Activated naive CD4-positive, alpha-beta T cell treated with anti-CD3 and anti-CD28 coated beads for 36 hours (primary cell): ENCODE measurements at places on chromosomes 5 and 9.

DNA sequence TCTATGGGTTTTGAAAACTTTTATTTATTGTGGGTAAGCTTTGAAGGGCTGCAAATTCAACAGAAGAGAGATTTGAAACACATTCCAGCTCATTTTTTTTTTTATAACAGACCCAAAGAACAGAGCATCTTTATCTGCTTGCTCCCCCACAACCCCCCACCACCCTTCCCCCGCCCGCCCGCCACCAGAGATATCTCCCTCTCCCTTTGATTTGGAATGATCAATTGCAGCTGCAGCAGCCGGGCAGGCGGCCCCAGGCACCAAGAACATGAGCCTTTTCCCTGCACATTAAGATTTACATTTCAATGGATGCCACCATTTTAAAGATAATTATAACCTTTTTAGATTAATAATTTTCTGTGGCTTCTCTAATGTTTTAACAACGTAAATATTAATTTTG is 510.9 kb downstream of the ZNF608 start:
- DNase-seq = no peak

DNA sequence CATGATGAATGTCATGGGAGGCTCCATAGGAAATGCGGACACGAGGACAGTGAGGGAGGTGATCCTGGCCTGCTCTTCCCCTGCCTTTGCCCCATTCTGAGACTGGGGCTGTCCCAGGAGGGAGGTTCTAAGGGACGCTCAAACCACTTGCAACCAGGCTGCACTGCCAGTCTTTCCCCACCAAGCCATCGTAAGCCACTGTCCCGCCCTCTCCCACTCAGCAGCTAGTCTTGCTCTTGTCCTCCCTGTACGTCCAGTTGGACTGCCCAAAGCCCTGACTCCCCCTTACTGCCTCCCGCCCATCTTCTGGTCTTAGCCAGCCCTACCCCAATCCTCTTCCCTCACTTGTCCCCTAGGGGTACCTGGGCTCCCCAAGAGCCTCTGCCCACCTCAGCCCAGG is 115.7 kb downstream of the FSTL4 start:
- DNase-seq = no peak

- DNase-seq = no peak
These were observed 117.0 kb downstream of the NXNL2 start for GRCh38 chr9:88651682-88652633.

- DNase-seq = peak; percentile 67
These were observed 50.3 kb downstream of the SLC22A5 start for GRCh38 chr5:132419502-132420468.

GRCh38 chr9:74772121-74772520 is 115.6 kb downstream of the TRPM6 start:
- DNase-seq = no peak

DNA sequence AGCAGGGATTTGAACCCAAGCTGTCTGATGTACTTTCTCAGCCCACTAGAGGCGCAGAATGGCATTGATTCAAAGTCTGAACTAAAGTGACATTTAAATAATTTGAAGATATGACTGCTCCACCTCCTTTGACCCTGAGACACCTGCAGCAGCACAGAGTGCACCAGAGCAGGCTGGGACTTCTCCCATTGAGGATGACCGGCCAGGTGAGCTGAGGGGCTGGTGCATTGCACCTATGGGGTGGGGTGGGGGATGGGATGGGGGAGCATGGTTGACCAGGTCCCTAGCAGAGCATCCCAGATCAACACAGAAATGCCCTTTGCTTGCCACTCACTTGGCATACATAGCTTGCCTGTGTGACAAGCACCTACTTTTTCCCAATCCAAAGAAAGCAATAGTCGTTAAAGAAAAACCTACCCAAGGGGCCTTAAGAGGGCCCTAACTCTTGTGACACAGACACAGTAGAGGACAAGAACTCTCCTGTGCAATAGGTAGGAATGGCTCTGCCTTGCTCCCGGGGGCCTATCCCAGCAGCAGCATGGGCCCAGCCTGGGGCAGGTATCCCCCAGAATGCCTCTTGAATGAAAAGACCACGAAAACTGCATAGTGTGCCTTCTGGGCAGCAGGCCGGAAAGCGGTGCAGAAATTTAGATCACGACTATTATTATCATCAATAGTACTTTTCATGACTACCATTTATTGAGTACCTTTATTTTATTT is 6.5 kb downstream of the SH3PXD2B start:
- DNase-seq = no peak

DNA sequence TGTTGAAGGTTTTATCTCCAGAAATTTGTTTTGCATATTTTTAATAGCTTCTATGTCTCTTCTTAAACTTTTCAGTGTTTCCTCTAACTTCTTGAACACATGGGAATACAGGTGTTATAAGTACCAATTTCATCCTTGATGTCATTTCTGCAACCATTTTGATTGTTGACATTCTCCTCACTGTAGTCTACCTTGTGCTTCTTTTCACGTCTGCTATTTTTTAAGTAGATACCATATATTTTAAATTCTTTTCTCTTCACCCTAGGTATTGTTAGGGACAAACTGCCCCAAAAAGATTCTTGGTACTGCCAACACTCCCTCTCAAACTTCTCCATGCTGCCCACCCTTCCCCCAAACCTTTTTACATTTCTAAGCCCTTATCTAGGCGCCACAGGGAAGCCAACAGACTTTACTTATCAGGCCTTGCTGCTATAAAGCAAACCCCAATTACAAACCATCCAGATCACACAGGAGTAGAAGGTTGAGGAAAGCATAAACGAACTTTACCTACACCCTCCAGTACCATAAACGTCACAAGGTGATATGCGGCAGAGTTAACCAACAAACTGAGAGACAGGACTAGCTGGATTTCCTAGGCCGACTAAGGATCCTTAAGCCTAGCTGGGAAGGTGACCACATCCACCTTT is 1165.3 kb downstream of the TAF11L14 start:
- DNase-seq = no peak

DNA sequence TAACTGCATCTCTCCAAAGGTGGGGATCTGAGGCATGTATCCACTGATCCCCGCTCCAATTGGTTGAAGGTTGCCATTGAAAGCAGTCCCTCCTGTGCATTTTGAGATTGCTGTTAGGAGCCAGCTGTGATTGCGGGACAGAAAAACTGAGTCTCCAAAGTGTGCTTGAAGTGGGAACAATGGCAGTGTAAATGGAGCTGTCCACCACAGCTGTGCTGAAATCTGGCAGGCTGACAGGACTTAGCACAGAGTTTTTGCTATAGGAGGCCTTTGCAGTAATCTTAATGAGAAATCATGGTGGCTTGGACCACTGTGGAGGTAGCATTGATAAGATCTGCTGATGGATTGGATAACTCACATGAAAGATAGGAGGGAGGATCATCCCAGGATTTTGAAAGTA is 3.3 kb downstream of the RNF20 start:
- DNase-seq = peak; percentile 56

GRCh38 chr9:97307091-97307490 is 368 bp upstream of the CCDC180 start:
- peak; percentile 36 for DNase-seq

- DNase-seq = no peak
These were observed 424 bp upstream of the MARCOL start for GRCh38 chr5:148237785-148238417.

DNA sequence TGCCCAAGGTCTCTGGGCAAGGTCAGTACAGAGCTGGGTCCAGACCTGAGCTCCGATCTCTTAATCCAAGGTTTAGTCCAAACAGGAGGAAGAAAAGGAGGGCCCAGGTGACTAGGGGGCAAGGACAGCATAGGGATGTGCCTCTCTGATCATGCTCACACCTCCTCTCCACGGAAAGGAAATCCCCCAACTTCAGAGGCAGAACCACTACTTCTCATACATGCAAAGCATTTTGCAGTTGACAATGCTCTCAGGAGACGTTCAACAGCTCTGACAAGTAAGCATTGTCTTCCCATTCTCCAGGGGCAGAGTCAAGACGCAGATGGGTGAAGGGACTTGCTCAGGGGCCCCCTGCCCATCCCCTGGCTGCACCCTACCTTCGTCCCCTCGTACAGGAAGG is 8.7 kb upstream of the CORO2A start:
- no peak for DNase-seq

- DNase-seq = no peak
These were observed 65.4 kb upstream of the GRAMD2B start for GRCh38 chr5:126357585-126358342.

DNA sequence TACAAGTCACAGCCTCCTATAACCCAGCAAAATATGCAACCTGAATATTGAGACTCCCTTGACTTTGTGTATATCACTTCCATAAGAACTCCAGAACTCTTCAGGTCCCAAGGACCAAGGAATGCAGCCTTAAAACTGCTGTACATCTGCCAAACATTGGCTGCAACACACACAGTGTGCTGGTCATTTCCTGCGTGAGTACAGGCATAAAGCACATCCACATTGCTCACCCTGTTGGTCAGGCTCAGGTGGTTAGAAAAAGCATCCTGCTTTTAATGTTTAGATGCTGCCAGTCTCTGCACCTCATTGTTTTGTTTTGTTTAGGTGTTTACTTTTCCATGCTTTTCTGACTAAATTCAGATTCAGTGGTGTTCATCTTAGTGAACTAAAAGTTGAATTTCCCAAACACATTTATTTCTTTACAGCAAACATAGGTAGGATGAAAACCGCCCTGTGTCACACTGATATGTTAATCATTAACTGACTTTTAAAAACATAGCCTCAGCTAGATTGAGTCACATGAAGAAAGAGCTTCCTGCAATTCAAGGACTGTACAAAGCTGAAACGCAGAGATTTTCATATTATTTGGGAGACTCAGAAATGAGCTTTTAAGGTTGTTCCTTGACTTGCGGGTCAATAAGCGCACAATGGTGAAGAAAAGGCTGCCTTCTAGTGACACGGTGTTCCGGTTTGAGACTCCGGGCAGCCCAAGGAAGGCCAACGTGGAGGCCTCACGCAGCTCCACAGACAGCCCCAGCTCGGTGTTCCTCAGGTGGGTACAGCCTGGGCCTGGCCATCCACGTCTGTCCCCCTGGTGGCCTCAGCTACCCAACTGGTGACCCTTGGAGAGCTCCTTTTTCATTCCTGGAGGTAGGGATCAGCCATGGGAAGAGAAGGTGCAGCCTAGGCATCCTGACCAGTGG is 52.2 kb upstream of the GRAMD2B start:
- DNase-seq = no peak

GRCh38 chr5:53302529-53302928 is 177.9 kb upstream of the FST start:
- DNase-seq = no peak

GRCh38 chr5:172666251-172666650 is 25.2 kb downstream of the NEURL1B start:
- no peak for DNase-seq

GRCh38 chr9:12723409-12724028 is 30.3 kb downstream of the TYRP1 start:
- DNase-seq = no peak

DNA sequence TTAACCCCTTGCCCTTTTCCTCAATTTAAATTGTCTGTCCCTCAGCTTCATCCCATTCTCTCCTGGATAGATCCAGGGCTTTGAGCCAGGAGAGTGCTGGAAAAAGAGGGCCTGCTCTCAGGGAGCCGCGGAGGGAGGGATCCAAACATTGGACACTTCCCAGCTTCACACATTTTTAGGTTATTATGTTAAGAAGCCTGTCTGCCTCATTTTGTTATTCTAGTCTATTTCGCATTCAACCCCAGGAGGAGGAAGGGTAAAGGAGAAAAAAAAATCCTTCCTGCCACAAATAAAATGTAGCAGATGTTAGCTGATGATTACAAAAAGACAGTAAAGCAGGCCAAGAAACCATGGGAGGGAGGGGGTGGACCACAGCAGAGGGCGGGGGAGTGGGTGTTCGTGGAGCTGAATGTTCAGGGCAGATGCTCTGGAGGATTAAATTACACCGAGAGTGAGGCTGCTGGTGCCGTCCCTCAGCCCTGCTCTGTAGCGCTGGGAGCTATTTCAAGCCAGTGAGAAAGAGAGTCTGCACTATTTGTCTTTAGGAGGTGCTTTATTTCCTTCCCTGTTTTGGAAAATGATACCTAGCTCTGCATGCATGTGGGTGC is 60.6 kb upstream of the ZFR start:
- DNase-seq = peak; percentile 26

DNA sequence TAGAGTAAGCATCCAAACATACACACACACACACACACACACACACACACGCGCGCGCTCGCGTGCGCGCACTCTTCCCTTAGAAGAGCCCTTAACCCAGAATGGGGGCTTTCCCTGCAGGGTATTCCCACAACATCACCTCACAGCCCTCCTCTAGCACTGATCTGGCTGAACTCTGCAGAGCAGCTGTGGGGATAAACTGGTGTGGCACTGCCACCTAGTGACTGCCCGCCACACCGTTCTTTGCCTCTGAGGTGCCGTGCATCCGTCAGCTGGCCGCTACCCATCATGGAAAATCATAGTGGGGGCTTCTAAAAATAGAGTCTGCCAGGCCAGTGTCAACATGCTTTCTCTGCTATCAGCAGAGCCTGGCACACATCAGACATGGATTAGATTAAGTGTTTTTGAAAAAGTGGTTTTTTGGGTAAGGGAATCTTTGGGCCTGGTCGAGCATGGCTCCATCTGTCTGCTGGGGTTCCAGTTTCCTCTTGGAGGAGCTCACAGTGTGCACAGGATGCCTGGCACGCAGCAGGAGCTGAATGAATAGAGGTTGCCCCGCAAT is 88.1 kb downstream of the KCNN2 start:
- peak; percentile 68 for DNase-seq

DNA sequence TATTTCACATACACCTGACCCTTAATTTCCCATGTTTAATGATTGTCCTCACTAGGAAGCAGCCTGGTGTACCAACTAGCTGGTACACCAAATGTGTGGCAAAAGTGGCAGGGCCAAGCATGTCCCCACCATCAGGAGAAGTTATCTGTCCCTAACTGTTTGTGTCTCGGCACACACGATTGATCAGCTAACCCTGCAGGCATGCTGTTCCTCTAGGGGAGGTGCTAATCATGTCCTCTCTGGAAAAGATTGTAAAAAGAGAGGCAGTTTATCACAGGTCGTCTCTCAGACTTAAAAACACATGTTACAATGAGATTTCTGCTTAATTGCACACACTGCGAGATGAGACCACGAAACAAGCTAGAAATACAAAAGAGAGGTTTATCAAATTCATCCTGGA is 342.7 kb downstream of the DIRAS2 start:
- DNase-seq = no peak

DNA sequence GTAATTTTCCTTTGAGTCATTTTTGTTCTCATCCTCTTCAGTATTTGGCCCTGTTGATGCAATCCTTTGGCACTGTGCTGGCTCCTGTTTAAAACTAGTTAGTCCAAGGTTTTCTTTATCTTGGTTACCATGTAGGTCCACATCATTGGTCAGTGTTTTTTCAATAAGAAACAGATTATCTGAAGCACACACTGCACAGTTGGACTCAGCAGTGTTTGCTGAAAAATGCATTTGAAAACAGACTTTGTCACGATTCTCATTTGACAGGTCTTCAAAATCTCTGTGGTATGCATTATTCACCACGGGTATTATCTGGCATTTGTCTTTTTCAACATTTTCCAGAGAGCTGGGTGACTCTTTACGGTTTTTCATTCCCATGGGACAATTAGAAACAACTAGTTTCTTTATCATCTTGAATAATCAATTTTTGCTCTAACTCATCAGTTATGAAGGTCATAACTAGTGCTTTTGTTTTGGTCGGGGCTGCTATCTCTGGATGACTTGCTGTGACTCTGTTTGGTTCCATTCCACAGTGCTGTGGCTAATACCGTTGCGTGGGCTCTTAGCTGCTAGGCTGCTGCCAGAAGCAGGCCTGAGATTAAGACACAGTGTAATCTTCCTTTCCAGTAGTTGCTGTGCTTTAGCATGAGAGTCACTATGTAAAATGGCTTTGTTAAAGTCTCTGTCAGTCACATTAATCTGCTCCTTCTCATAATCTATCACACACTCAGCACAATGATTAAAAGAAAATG is 36.2 kb downstream of the NUDT12 start:
- no peak for DNase-seq

GRCh38 chr5:74123929-74124328 is 497.9 kb downstream of the ARHGEF28 start:
- no peak for DNase-seq
